ENCODE measurements at places on chromosomes 3 and 15. TPM values are rescaled to one million over a fixed set of nuclear protein-coding genes. Genes with fewer than 3 reads are reported as not detected.

The PIERCE2 gene
- total RNA-seq, result 0.76 TPM

The DGKG gene
- total RNA-seq, result 0.54 TPM

The RPP14 gene
- total RNA-seq, result 16.1 TPM

The EXD1 gene
- not detected for total RNA-seq
